ENCODE measurements at places on chromosomes 3 and 15.
A peak's percentile ranks its signal among the peaks of the same experiment; 100 is the strongest.

DNA sequence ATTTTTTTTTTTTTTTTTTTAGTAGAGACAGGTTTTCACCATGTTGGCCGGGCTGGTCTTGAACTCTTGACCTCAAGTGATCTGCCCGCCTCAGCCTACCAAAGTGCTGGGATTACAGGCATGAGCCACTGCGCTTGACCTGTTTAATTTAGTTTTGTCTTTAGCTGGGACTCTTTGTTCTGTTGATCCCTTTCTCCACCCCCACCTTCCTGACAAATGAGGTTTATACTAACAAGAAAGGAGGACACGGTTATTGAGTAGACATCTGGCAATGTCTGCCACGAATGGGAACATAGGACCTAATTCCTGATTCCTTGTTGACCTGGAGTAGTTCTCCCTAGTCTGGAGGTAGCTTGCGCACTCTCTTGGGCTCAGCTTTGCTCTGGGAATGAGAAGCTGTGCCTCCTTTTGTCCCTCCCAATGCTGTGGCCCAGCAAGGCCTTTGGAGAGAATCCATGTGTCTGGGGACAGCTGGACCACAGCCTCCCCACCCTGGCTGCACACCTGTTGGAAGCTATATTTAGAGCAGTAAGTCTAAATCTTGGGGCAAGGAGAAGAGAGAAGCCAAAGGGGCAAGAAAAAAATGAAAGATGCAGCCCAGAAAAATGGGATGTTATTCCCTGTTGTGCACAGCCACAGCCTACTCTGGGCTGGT lies 53.2 kb upstream of the ADPGK start:
- no peak for DNase-seq

DNA sequence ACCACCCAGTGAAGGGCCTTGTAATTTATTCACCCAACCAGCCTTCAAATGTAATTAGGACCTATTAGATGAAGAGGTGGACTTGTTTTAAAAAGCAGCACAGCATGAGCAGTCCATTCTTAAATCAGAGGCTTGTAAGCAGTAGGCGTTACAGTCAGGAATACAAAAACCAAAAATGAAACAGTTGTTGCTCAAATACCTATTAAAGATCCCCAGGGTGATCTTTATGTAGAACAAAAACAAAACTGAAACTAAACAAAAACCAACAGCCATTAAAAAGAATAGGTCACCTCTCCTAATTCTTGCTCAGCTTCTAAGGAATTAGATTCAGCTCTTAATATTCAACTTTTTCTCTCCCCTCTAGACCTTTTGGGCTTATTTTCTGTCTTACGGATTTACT lies 104.9 kb upstream of the ST8SIA2 start:
- no peak for DNase-seq

- DNase-seq = no peak
Observed at GRCh38 chr3:141900343-141900742, 23.9 kb downstream of the ATP1B3 start.

DNA sequence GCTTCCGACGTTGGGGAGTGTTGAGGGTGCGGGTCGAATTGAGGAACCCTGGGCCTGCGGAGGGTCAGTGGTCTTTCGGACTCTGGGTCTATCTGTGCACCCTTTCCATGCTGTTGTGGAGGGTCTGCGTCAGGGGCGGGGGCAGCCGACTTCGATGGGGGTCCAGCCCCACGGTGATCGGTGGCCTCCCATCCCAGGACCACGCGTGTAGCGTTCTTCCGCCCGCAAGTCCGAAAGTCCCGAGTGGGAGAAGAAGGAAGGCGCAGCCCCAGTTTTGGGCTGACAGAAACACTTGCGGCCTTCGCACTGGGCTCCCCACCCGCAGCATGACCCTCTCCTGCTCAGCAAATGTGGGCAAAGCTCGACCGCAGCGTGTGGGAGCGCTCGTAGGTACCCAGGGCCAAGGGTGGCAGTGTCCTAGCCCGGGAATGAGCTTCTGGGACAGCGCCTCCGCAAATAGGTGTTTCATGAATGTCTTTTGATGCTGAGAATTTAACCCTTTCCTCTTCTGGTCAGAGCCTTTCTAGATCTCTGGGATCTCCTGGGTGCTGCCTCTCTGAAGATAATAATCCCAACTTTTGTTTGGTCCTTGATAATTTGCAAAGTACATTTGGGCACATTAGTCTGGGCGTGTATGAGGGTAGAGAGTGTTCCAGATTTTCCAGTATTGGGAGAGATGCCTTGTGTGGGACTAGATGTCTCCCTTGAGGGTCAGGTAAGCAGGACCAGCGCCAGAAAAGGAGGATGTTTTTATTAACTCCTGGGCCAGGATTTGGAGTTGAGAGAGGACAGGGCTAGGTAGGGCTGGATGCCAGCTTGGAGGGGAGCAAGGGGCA lies 2.3 kb upstream of the DLL4 start:
- no peak for DNase-seq

- DNase-seq = no peak
Observed at GRCh38 chr15:72540606-72541237, 66.6 kb downstream of the ARIH1 start.

DNA sequence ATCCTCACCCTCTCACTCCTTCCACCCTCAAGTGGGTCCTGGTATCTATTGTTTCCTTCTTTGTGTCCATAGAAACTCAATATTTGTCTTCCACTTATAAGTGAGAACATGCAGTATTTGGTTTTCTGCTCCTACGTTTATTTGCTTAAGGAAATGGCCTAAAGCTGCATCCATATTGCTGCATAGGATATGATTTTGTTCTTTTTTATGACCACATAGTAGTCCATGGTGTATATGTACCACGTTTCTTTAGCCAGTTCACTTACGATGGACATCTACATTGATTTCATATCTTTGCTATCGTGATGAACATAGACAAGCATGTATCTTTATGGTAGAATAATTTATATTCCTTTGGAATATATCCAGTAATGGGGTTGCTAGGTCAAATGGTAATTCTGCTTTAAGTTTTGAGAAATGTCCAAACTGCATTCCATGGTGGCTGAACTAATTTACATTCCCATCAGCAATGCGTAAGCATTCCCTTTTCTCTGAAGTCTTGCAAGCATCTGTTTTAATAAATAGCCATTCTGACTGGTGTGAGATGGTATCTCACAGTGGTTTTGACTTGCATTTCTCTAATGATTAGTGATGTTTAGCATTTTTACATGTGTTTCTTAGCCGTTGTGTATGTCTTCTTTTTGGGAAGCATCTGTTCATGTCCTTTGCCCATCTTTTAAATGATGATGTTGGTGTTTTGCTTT lies 650.2 kb downstream of the ZNF385D start:
- DNase-seq = no peak

GRCh38 chr3:14943042-14943441 lies 4.3 kb upstream of the NR2C2 start:
- DNase-seq = peak; percentile 90

DNA sequence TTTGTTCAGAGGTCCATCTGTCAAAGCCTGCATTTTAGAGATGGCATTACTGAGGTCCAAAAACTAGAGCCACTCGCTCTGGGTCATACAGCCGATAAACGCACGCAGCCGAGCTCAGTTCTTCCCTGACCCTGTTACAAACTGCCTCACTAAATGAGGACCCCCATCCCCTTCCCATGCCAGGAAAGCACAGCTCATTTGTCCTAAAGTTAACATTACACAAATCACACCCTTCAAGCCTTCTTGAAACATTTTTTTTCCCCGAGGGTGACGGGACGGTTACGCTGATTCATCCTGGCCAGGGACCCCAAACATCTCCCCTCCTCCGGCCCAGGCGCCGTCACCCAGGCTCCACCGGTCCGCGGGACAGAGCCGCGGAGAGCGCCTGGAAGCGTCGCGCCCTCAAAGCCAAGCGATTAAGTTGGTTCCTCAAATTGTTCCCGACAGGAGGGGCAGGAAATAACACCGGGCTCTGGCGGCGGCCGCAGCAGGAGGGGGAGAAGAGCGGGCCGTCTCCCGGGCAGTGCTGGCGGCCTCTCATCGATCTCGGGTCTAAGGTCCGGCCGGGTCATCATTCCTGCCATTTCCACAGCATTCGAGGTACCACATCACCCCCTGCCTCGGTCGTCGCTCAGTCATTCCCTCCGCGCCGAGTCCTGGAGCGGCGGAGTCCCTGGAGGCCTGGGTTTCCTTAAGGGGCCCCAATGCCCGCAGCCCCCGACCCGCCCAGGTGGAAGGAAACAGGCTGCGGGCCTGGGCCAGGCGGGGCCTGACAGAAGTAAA lies 619 bp upstream of the CMTM8 start:
- DNase-seq = no peak

GRCh38 chr3:9101286-9101685 lies 138.0 kb upstream of the RAD18 start:
- DNase-seq = no peak

- no peak for DNase-seq
Observed at GRCh38 chr3:193794002-193794881, 201.2 kb downstream of the OPA1 start.

DNA sequence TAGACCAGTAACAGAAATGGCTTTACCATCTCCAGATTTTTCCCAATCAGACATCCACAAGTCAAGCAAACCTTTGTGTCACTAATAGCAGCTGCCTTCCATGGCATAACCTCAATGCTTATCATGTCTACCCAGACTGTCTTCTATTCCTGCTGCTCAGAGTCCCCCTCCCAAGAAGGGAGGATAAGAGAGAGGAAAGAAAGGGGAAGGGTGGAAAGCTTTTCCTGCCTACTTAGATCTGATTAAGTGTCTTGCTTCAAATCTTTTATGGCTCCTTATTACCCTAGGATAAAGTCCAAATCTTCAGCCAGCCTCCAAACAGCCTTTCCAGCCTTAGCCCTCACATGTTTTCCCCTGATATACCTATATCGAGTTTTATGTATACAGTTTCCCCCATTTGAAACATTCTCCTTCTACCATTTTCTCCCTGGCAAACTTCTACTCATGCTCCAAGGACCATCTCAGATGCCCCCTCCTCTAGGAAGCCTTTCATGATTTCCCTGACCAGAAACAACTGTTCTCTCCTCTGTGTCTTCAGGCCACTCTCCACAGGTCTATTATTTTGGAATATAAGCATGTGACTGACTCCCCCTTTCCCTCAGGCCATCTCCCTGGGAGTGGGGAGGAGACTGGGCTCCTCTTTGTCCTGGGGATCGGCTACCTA lies 7.9 kb upstream of the SSUH2 start:
- DNase-seq = no peak

DNA sequence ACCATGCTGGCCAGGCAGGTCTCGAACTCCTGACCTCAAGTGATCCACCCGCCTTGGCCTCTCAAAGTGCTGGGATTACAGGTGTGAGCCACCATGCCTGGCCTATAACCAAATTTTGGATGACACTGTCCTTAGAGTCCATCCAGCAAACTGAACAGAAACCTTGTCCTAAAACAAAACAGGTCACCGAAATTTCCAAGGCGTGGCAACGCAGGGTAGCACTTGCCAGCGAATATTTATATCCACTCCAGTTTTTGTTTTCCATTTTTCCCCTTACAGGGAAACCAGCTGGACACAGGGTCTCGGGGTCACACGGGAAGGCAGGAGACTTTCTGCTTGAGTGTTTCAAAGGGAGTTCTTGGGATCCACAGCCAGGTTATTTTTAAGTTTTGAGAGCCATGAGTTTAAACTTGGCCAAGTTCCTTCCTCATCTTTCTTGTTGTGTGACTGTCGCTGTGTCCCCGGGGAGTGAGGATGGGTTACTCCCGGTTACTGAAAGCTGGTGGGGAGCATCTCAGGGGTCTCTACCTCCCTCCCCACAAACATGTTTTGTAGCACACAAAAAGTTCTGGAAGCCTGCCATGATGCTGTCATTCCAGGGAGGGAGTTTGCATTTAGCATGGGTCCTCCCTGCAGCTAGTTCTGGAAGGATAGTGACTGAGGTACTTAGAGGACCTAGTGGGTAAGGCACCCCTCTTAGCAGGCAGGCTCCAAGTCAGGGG lies 12.6 kb downstream of the LIMD1 start:
- no peak for DNase-seq

DNA sequence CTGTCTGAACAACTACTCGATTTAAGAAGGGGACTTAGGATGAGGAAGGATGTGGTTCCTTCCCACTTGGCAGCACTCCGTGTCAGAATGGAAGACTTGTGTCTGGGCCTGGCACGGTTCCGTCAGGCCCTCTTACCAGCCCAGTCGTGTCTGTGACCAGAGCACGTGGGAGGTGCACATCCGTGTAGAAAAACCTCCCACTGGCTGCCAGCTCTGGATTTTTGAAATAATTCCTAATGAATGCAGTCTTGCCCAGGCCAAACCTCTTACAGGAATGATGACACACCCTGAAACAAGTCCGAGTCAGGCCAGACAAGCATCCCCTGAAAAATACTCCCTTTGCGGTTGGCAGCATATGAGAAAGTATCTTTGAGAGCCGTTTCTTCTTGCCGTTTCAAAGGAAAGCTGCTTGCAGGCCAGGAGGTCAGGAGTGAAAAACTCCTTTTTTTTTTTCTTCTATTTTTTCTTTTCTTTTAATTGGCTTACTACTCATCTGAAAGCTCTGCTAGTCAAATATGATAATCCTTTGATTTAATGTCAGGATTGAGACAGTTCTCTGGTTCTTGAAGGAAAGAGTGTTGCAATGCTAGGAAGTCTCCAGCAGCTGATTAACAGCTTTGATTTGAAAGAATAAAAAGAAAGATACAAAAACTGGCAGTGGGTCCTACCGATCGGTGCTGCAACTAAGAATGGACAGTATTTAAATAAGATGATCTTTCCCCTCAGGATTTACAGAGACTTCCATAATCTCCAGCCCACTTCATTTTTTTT lies 19.8 kb downstream of the IL1RAP start:
- peak; percentile 77 for DNase-seq

GRCh38 chr15:48170981-48171380 lies 7.1 kb downstream of the MYEF2 start:
- no peak for DNase-seq

DNA sequence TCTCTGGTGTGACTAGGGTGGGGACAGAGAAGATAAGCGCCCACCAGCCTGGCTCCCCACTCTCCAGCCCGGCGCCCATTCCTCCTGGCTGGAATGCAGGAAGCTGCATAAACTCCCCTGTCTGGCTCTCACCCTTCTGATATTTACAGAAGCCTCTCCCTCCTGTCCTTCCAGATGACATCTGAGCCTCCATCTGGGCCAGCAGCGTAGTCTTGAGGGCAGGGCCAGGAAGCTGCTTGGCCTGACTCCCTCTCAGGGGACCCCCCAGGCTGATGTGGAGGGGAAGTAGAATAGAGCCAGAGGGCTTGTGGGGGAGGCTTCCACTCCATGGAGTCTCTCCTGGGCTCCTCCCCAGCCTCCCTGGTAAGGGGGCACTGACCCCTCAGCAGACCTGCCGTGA lies 49.9 kb downstream of the LINGO1 start:
- DNase-seq = no peak

DNA sequence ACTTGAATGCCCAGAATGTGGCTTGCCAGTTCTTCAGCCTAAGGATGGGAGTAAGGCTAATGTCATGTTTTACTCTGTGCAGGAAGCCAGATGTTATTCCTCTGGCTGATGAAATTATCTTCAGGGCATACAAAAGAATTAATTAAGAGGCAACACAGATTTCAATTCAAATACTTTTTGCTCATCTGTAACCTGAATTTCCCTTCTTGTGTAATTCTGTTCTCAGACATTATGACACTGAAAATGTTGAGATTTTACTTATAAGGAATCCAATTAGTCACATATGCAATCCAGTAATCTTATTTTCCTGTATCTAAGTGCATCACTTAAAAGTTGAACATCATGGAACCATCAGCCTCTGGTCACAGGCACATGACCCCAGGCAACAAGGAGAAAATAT lies 136.5 kb downstream of the CPNE4 start:
- DNase-seq = no peak
